GM06990 (cell line): ENCODE measurements at places on chromosomes 4 and X.

- DNase-seq, result no peak
Measured at GRCh38 chr4:25485104-25485503, 108.0 kb downstream of the ANAPC4 start.

DNA sequence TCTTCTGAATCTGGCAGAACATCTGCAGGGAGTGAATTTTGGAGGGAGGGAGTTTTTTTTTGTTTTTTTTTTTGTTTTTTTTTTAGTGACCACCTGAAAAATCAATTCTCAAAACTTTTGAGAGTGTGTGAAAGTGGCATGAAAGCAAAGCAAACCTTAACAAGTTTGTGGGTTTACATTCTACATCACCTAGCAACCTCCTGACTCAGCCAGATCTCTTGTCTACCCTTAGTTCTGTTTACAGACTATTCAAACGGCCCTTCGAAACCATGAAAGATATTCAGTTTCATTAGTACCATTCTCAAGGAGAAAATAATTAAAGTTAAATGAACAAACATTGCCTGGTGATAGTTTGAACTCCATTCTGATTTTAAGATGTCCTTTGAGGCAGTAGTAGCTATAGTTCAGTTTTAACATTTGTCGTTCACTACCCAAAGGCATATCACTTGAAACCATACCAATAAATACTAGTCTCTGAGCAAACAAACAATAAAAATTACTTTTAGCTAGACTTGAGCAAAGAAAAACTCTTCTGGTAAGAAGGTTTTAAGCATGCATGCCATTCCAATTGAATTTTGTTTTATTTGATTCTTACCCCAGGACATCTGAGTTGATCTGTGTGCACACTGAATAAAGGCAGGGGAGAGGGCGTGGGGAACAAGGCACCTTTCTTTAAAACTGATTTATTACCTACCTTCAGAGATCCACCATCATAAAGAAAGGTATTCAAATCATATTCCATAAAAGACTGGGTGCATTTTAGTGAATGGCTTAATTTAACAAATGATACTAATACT, 137.7 kb downstream of the ARX start:
- DNase-seq, result no peak

- no peak for DNase-seq
Measured at GRCh38 chrX:153516073-153516472, 1.4 kb upstream of the ATP2B3 start.

GRCh38 chr4:101961144-101961543, 170.6 kb downstream of the BANK1 start:
- no peak for DNase-seq

DNA sequence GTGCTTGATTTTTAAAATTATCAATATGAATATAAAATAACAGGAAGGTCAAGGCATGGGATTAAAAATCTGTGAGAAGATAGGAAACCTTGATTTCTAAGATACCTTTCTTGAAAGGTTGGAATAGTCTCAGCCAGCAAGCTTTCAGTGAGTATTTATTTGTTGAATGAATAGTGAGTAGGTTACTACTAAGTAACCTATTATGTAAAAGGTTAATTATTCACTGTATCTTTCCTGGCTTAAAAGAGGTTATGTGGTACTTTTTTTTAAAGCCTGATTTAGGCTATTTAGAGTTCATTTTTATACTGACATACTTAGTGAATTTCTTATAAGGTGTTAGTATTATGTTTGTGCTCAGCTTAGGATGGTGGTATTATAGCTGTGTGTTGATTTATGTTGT, 123.5 kb downstream of the PTPN13 start:
- no peak for DNase-seq

- no peak for DNase-seq
Measured at GRCh38 chr4:155948541-155948940, 5.1 kb downstream of the CTSO start.

- no peak for DNase-seq
Measured at GRCh38 chr4:85372966-85373365, 102.0 kb upstream of the ARHGAP24 start.

DNA sequence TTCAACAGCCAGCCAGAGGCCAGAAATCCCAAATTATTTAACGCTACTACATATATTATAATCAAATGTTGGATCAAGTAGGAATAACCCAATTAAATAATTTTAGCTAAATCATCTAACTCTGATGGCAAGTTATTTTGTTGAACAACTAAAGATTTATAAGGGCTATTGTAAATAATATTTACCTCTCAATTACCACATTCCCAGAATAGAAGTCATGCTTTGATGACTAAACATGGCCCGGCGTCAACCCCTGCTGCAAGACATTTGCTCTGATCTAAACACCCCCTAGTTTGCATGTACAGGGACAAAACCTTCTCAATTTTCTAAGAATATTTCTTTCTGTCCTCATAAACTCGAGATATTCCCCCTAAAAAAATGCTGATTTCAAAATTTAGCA, 14.2 kb downstream of the VEGFC start:
- no peak for DNase-seq

GRCh38 chr4:76504613-76505465, 69.8 kb downstream of the SHROOM3 start:
- DNase-seq, result no peak
